IPS DF 6.9 (cell line): ENCODE measurements at places on chromosomes 12 and 14.
A peak's percentile ranks its signal among the peaks of the same experiment; 100 is the strongest.

- DNase-seq: peak; percentile 68
Observed at GRCh38 chr12:87995581-87996178, 33.5 kb downstream of the C12orf50 start.

DNA sequence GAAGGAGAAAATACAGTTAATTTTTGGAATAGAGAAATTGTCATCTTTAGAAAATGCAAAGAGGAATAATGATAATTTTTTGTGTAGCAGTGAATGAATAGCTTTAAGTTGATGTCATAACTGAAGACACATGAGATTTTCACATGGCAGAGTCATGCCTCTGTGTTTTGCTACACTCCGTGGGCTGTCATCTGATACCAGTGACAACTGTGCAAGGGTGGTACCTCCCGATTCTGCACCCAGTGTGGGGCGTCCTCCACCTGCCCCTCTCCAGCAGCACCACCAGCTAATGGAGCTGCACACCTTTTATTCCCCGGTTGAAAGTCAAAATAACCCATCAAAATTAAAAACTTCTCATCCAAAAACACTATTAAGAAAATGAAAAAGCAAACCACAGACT, 47.2 kb downstream of the ANKRD9 start:
- DNase-seq: no peak

DNA sequence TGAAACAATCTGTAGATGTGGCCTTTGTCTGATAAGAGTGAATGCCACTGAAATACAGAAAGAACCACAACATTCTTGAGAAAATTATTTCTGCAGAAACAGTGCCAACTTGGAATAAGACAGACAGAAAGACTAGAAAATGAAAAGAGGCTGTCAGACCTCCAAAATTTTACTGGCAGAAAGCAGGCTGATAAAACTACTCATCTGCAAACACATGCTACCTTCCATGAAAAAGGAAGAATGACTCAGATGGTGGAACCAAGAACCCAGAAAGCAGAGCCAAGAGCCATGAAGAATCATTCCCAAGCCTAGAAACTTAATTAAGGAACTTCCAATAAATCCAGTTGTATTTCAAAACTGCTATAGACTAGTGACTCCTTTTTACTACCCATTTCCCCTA, 31.9 kb upstream of the OSBPL8 start:
- no peak for DNase-seq

- DNase-seq: no peak
Observed at GRCh38 chr12:10171973-10172728, at the start of gene OLR1. Gene OLR1, minus strand, starts transcription at chr12:10172132. Its CDS starts 55 bp downstream, at chr12:10172077.

GRCh38 chr14:60064491-60065072, 27.1 kb upstream of the PCNX4 start:
- DNase-seq: no peak

GRCh38 chr14:35573911-35574310, 39.9 kb downstream of the INSM2 start:
- DNase-seq: no peak

DNA sequence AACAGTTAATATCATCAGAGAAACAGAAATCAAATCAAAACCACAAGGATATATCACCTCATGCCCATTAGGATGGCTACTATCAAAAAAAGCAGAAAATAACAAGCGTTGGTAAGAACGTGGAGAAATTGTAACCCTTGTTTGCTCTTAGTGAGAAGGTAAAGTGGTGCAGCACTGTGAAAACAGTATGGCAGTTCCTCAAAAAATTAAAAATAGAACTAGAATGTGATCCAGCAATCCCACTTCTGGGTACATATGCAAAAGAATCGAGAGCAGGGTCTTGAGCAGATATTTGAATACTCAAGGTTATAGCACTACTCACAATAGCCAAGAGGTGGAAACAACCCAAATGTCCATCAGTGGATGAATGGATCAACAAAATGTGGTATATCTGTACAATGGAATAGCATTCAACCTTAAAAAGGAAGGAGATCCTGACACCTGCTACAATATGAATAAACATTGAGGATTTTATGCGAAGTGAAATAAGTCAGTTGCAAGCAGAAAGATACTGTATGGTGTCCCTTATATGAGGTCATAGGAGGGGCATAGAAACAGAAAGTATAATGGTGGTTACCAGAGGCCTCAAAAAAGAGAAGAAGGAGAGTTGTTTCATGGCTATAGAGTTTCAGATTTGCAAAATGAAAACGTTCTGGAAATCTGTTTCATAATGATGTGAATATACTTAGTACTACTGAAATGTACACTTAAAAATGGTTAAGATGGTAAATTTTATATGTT, 131.0 kb upstream of the EEA1 start:
- no peak for DNase-seq

- DNase-seq: no peak
Observed at GRCh38 chr12:119540476-119540875, 53.1 kb upstream of the TMEM233 start.

DNA sequence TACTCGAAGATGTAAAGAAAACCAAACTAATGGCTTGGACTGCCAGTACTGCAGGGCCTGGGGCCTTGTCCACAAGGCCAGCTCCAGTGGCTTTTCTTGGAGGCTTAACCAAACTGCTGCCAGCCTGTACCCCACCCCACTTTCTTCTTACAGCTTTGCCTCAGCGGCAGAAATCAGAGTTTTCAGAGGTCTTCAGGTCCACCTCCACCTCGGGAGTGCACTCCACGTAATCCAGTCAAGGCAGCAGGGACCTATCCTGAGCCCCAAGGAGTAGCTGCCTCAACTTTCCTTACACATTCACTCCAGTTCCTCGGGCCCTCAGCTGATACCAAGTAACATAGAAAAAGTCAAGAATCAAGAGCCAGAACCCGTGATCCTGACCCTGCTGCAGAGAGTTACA, 19.6 kb downstream of the PRMT8 start:
- no peak for DNase-seq

- DNase-seq: no peak
Observed at GRCh38 chr12:19915392-19916195, 452.7 kb upstream of the PDE3A start.

DNA sequence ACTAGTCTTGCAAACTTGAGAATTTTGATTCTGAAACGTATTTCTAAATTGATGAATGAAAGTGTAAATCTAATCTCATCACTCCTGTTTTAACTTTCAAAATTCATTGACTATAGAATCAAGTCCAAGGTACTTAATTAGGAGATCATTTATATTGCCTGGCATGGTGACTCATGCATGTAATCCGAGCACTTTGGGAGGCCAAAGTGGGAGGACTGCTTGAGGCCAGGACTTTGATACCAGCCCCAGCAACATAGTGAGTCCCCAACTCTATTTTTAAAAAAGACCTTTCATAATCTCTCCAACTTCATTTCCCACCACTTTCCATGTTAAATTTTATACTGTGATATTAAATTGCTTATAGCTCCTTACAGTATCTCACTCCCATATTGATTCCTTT, 3.0 kb upstream of the MIPOL1 start:
- no peak for DNase-seq

- no peak for DNase-seq
Observed at GRCh38 chr12:89657066-89657465, 51.6 kb downstream of the ATP2B1 start.

DNA sequence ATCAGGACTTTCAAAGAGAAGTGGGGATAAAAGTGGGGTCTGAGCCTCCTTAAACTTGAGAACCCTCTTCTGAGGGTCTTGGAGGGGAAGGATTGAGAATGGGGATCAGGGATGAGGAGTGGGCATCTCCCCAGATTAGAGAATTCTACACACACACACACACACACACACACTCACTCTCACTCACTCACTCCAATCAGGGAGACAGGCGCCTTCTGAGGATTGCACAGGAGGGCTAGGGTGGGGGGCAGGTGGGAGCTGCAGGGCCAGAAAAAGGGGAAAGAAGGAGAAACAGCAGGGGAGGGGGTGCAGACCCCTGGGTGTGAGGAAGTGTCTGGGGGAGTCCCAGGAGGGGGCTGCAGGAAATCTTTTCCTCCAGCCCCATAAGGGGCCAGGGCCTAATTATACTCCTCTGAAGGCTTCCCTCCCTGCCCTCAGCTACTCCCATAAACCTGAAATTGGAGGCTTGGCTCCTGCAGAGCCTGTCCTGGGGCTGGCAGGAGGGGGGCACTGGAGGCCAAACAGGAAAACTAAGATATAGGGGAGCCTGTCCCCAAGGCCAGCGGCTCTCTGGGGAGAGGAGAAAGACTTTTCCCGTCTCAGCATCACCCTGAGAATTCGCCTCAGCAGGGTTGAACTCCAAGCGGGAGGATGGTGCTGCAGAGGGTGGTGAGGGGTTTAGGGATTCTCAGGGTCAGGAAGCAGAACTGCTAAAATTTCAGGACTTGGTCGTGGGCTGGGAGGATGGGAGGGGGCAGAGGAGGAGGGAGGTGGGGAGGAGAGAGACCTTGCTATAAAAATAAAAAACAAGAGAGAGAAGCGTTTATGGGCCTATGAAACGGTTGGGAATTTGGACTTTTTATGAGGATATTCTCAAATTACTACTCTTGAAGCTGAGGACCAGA, 1.6 kb downstream of the HOXC9 start:
- DNase-seq: no peak

- DNase-seq: no peak
Observed at GRCh38 chr12:67501362-67501761, 147.2 kb upstream of the DYRK2 start.

DNA sequence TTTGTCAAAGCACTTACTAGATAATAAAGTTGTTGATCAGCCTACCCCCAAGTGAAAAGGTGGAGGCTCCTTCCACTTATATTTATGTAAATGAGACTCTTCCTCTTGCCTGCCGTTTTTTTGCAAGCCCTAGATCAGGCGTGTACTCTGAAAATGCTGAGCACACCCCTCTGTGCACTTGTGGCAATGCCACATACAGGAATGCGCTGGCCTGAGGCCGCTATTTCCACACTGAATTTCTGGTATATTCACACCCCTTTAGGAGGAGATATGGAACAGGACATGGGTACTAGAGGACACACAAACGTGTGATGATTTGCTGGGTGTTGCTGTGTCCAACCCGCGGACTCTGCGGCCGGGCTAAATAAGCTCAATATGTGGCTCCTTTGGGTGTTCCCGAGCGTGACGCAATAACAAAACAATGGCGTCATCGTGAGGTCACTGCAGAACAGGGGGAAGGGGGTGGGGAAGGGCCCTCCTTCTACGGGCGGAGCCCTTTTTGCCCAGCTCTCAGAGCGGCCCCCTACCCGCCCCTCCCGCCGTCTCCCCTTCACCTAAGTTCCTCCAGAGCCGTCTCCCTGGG, 554 bp upstream of the TSPAN31 start:
- no peak for DNase-seq

- DNase-seq: no peak
Observed at GRCh38 chr14:70183991-70184390, 4.8 kb downstream of the SLC8A3 start.

GRCh38 chr12:92271341-92271740, 125.7 kb upstream of the BTG1 start:
- DNase-seq: no peak

DNA sequence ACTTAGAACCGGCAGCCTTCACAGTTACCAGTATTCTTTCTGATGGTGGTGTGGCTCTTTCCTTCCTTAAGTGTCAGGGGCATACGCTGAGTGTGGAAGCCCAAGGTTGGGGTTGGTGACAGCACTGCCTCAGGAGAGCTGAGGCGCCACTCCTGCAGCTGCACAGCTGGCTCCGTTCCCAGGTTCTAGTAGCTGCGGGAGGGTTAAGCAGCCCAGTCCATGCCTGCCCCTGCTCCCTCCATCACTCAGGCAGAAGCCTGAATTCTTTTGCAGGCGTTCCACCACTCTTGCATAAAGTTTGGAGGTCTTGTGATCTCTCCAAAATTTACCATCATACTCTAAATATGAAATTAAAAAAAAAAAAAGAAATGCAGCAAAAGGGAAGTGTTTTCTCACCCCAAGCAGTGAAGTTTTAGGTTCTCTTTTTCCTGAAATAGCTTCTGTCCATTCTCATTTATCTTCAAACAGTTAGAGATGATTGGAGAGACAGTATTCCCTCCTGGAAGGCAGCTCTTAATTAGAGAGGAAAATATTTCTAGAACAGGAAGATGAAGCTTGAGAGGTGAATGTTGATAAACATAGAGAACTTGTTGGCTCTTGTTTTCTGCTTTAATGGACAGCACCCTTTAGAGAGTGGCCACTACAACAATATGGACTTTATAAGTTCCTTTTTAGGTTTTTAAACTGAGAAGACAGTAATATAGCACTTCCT, 136.1 kb downstream of the FGD4 start:
- no peak for DNase-seq

DNA sequence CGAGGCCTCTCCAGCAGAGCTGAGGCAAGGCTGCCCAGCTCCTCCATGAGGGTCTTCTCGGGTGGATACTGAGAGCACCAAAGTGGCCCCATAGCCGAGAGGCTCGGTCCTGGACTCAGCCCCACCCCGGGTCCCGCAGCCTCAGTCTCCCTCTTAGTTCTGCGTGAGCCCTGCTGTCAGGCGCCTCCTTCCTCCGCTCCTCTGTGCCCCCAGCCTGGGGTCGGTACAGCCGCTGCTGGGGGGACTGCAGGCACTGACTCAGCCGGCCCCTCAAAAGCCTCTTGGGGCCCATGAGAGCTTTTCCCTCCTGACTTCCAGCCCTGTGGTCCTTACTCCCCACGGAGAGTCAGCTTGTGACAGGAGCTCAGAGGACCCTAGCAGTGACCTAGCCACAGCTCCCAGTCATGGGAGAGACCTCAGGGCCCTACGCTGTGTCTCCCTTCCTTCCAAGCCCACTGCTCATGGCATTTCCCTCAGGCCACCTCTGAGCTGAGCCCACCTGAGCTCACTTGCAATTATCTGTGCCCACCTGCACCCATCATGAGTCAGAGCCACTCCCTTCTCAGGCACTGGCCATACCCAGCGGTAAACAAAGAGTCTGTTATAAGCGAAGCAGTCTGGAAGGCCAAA, 295.0 kb upstream of the RTL1 start:
- DNase-seq: no peak

- DNase-seq: no peak
Observed at GRCh38 chr12:45732250-45732649, 2.7 kb downstream of the ARID2 start.

DNA sequence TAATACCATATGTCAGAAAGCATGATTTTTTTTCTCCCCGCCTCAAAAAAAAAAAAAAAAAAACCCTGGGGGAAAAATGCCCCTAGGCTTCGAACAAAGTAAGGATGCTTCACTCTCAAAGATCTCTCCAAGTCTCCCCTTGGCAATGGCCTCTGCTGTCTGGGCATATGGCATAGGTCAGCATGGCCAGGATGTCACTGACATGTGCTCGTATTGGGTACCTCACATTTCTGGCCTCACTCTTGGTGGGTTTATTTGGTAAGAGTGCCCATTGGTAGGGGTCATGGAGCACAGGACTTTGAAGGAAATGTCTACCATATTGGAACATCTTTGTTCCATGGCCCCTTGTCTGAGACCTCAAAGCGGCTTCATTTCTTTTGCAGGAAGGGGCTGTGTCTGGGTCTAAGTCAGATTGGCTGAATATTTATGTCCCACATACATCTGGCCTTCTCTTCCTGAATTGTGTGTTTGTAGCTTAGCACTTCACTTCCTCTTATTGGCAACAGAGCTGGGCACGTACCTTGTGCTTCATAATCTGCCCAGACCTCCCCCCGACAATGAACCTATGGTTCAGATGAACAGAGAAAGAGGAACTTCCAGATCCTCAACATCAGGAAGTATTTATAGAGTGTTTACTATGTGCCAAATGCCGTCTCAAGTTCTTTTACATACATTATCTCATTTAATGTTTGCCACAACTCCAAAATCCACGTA, 36.3 kb upstream of the OAS1 start:
- no peak for DNase-seq

GRCh38 chr12:119178544-119179334, at the start of gene HSPB8:
Gene HSPB8, plus strand, starts transcription at chr12:119178931. Its CDS starts 382 bp downstream, at chr12:119179313.
- DNase-seq: no peak

GRCh38 chr14:22039938-22040780, 366.5 kb upstream of the OR4E1 start:
- DNase-seq: no peak
